Lung (tissue), 17 donors: ENCODE measurements at places on chromosomes 11 and 22.

GRCh38 chr11:86246293-86246675, 1.7 kb downstream of the EED start:
- peak; percentile 10 for DNase-seq

DNA sequence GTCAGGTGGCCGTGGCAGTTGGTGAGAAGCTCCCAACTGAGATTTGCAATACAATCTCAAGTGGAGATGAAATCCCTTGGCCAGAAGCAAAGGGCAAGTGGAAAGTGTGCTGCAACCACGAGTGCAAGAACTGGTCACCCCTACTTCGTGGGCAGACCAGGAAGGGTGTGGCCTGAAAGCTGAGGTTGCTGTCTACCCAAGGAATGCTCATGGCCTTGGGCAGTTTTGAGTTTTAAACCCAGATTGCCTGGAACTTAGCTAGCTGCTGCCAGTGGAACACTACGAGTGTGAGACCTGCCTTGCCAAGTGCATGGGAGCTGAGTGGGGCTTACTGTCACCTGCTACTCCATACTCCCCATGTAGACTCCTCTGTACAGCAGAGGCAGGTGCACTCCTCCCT, 113.3 kb upstream of the FAT3 start:
- DNase-seq: no peak

DNA sequence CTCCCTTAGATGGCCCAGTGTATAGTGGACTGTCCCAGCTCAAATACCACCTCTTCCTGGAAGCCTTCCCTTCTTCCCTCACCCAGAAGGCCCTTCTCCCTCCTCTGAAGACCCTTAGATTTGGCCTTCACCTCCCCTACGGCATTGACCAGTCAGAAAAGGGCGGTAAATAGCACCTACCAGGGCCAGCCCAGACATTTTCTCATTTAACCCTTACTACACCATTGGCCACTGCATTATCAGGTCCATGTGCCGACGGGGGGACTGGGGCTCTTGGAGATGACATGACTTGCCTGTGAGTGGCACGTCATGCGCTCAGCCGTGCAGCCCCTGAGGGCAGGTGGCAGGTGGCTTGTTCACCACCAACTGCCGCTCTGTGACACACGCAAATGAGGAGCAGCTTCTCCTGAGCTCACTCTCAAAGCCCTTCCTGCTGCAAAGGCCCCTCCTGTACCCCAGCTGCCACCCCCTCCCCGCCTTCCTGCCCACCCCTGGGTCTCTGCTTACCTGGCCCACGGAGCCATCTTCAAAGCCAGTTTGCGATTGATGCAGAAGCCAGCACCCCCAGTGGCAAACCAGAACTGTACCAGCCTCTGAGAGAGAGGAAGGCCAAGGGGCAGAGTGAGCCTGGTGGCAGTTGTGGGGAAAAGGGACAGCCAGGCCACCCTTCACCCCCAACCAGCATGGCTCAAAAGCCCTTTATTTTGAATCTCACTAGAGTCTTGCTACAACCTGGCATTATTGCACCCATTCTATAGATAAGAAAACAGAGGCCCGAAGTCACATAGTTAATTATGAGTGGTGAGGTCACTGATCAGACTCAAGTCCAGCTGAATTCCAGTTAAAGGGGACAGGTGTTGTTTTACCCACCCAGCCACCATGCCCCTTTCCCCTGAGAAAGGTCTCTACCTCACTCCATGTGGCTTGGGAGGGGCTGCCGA, 9.5 kb downstream of the MFNG start:
- DNase-seq: no peak

DNA sequence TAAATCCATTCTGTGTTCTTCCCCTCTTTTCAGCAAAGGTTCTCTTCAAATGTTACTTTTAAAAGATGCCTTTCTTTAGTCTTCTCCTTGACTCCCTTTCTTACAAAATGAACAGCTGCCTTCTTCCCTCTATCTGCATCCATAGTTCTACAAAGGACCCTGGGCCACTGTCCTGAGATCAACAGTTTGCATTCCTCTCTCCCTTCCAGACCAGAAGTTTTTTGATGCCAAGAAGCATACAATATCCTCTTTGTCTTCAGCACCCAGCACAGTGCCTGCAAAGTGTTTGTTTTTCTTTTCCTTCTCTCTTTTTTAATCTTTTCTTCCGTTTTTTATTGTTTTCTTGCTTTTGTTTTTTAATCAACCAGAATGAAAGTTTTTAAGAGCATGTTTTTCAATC, 183.5 kb upstream of the SNX19 start:
- DNase-seq: no peak

- peak; percentile 9 for DNase-seq
Observed at GRCh38 chr11:60810569-60810968, 25.4 kb downstream of the MS4A10 start.

DNA sequence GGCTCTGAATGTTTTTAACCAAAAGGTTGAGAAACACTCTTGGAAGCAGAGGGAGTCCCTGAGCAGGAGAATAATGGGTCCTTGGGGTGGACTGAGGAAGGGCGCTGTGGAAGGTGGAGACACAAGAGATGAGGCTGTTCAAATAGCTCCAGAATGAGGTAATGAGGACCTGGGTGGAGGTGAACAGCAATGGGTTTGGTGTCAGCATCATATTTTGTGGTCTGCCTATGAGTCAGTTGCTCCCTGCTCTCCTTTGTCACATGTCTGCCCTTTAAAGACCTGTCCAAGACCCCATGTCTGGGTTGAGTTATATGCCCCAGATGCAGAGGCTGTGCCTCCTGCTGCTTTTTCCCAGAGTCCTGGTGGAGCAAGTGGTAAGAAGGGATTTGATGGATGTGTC, 113.6 kb downstream of the BARX2 start:
- no peak for DNase-seq
